Caudate nucleus (tissue), 63 donors: ENCODE measurements at places on chromosomes 4 and X.

DNA sequence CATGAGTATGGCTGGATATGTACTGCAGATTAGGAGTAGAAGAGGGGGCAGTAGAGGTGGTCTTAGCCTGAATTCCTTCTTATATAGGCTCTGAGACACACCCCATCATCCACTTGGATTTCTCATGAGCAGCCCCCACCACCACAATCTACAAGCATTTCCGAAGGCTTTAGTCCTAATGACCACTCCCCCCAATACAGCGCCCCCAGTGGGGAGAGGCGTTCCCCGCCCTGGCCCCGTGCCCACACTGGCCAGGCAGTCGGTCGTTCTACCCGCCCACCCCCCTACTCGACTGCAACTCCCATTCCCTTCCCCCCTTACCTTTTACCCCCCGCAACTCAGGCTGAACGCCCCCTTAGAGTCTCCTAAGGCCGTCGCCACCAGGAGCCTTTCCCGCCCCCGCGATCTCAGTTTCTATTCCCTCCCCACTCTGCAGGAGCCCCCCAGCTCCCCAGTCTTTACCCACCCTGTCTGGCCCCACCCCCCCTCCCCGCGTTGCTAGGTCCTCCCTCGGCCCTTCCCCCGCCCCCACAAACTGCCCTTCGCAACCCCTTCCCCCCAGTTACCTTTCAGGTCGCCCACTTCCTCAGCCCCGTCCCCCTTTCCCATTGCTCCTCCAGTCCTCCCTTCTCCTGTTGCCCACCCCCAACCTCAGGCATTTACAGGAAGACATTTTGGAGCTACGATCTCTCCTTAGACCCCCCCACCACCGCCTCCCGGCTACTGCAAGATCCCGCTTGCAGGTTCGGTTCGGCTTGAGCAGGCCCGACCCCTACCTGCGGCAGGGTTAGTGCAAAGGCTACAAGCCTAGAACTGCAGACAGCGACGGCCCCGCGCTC is 468 bp downstream of the ZMYM3 start:
- DNase-seq, result no peak

GRCh38 chr4:172725581-172725980 is 443.0 kb upstream of the GALNT7 start:
- DNase-seq, result no peak

DNA sequence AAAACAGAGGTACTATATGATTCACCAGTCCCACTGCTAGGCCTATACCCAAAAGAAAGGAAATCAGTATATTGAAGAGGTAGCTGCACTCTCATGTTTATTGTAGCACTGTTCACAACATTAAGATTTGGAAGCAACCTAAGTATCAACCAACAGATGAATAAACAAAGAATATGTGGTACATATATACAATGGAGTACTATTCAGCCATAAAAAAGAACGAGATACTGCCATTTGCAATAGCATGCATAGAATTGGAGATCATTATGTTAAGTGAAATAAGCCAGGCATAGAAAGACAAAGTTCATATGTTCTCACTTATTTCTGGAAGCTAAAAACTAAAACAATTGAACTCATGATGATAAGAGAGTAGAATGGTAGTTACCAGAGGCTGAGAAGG is 72.6 kb downstream of the FGF16 start:
- no peak for DNase-seq

DNA sequence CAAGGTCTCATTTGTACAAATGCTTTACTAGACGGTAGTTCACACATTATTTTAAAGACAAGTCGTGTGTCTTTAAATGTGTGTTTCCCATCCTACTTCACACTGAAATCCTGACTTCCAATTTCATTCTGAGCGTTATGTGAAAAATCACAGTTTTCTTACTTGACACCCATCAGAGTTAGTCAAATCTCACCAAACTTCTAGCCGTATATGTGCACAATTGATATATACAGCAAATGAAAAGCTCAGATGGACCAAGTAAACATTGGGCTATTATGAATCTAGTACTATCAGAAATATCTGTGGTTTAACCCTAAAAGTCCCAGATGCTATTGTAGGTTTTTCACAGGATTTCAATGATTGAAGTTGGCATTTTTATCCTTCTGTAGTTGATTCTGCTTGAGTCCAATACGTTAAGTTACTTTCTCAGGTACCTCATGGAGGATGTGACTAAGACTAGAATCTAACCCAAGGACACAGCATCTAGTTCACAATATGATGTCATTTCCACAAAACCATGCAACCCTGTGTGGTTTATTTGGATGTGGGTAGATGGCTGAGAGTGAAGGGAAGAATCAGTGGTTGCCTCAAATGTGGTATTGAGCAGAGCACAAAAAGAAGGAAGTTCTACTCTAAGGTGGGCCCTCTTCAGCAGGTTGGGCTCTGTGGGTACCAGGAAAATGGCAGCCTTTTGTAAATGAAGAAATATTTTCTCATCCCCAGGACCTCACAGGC is 22.1 kb upstream of the TRIM60 start:
- no peak for DNase-seq

- no peak for DNase-seq
Observed at GRCh38 chr4:970046-970745, 3.2 kb downstream of the DGKQ start.

DNA sequence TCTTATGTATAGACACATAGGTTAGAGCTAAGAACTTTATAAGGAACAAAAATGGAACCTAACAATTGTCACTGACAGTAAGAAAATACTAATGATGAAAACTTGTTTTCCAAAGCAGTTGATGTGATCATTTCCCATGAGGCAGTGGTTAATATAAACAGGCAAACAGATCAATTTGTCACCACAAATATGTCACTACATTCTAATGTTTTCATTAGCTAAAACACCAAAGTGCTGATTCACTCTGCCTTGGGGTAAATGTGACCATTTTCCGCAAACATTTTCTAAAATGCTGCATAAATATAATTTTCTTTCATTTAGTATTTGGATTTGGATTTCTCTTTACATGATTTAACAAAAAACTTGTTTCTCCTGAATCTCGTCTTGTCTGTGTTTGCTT is 408.9 kb upstream of the CTSO start:
- no peak for DNase-seq

GRCh38 chr4:159079074-159079473 is 23.8 kb upstream of the RAPGEF2 start:
- no peak for DNase-seq

DNA sequence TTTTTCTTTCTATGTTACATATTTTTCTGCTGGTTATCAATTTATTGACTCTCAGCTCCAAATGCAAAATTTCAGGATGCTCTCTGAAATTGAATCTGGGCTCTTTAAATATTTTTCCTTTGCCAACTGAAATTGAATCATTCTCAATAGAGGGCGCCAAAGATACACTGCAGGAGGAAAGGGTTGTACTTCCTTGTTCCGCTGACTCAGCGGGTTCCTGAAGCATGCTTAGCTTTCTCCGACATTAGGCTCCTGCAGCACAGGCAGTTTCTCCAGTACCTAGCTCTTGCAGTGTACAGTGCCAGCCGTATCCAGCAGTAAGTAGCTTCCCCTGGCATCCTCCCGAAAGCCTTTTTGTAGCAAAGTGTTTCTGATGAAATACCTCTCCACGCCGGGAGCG is 28.8 kb upstream of the CFAP47 start:
- DNase-seq, result peak; percentile 31

- no peak for DNase-seq
Observed at GRCh38 chrX:10557166-10557565, 63.2 kb downstream of the MID1 start.

DNA sequence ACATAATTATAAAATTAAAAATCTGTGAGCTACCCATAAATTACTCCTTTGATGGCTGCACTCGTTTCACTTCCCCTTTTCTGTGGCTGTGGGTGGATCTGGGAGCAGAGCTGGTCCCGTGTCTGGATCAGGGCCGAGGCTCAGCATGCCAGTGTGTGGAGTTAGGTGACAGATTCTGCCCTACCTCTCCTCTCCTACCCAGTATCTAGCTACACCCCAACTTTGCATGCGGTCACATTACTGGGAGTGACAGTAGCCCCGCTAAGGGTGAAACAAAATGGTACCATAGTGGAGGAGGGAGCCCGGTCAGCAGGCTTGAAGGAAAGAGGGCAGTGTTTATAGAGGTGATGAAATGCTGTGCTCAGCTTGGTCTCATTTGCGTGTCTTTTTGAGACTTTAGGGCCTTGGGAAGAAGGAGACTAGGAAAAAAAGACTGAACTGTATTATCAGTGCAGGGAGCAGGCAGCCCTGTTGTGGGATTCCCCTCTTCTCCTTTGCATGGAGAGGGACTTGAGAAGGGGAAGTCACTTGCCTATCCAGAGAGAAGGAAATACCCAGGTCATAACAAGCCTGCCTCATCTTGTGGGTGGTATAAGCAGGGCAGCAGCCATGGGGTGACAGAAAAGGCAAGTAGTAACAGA is 48.4 kb downstream of the ARHGAP10 start:
- DNase-seq, result no peak

- no peak for DNase-seq
Observed at GRCh38 chr4:104486716-104487504, 7.8 kb downstream of the CXXC4 start.

GRCh38 chrX:79366873-79367749 is at the start of gene ITM2A:
Gene ITM2A (minus strand): TSS chrX:79367334. CDS start chrX:79367215, 119 bp downstream.
- peak; percentile 4 for DNase-seq

GRCh38 chr4:176444741-176445140 is 125.0 kb downstream of the SPCS3 start:
- DNase-seq, result no peak

DNA sequence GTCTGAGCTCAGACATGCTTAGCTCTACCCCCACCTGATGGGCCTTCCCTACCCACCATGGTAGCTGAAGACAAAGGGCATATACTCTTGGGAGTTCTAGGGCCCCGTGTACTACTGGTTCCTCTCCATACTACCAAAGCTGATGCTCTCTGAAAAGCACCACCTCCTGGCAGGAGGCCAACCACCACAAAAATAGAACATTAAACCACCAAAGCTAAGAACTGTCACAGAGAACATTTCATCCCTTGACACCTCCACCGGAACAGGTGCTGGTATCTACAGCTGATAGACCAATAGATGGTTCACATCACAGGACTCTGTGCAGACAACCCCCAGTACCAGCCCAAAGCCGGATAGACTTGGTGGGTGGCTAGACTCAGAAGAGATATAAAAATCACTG is 13.4 kb downstream of the EDA2R start:
- DNase-seq, result no peak

DNA sequence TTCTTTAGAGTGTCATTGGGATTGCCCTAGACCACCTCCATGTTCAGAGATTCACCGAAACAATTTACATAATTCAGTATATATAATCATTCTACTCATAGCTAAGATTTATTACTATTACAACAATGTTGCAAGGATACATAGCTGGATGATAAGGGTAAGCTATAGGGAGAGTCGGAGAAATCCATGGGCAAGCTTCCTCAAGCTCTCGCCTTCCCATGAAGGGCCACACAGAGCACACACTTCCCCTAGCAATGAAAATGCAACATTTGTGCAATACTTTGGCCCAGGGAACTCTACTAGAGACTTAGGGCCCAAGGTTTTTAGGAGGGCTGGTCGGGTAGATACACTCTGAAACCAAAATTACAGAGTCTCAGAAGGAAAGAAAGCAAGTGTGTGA is 49.7 kb upstream of the ABCG2 start:
- no peak for DNase-seq

GRCh38 chrX:40086569-40087335 is 11.0 kb downstream of the BCOR start:
- peak; percentile 55 for DNase-seq

GRCh38 chrX:38618180-38618579 is 56.8 kb downstream of the TSPAN7 start:
- DNase-seq, result no peak

DNA sequence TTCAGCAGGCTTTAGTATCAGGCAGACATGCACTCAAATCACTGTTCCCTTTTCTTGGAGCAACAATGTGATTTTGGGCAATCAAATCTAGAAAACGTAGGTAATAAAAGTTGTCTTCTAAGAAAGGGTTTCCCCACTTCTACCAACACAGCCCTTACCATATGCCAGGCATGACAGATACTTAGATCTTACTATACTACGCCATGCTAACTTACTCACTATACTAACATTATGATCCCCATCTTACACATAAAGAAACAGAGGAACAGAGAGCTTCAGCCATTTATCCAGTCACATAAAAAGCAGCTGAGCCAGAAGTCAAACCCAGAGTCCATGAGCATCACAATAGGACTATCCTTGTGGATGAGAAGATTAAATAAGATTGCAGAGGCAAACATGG is 9.2 kb downstream of the TXK start:
- DNase-seq, result no peak

DNA sequence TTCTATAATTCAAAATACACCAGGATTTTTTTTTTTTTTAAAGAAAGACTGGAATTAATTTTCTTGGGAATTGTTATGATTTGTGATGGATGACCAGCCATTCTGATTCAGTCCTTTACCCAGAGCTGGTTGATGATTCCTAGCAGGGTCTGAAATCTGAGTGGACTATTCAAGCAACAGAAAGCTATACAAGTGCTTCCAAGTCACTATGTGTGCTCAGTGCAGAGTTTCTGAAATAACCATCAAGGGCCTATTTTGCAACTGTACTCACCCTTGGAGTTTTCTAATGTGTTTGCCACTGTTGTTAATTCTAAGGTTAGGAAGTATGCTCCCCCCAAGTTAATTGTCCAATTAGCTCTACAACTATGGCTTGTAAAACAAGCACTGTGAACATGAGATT is 137.7 kb upstream of the RAPGEF2 start:
- no peak for DNase-seq

DNA sequence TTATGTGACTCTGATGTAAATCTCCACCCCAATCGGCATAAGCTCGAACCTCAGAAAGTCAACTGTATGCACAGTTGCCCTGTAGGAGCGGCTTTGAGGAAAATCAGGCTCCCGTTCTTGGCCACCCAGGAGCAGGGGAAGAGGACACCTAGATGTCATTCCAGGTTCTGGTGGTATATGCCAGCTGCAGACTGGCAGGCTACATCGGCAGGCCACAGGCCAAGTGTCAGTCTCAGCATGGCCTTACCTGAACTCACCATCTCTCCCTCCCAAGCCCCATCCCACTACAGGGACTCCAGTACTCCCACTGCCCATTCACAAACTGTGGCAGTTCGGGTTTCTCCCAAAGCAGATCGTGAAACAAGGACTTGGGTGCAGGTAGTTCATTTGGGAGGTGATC is 428.1 kb downstream of the BCOR start:
- DNase-seq, result no peak

DNA sequence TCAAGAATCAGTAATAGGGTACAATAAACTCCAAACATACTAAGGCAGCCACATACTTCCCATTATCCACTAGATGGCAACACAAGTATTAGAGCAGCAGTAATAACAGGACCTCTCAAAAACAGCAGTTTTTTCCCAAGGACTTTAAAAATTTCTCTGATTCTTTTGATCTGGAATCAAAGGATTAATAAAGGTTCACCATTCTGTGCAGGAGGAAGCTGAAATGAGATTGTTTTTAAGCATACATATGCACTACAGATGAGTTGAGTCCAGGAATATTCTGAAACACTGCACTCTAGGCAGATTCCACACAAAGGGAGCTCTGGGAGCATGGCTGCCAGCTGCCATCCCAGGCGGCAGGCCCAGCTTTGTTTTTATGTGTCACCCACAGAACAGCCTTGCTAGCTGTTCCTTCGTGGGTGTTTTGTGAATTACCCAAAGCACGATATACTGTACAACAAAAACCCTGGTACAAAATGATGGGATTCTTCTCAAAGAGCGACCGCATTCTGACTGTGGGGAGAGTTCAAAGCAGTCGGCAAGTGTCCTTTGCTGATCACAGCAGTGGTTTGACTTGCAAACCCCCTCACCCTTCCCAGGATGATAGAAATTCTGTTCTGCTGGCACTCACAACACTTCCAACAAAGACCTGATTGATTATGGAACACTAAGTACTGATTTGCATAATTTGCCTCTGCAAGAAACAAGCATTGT is 61.0 kb downstream of the STX18 start:
- DNase-seq, result peak; percentile 56

- no peak for DNase-seq
Observed at GRCh38 chr4:127708985-127709384, 21.2 kb upstream of the SLC25A31 start.
